H9 (cell line): ENCODE measurements at places on chromosomes 12 and 14.

GRCh38 chr12:116719731-116720528 lies 17.9 kb downstream of the SPRING1 start:
- H3K4me1 ChIP-seq, result peaks cover 3% of the 10 kb centered on the region; the same call in 1 of the 2 replicates
- H3K27ac ChIP-seq, result no peak overlapping the region
- no peak overlapping the region for H3K4me3 ChIP-seq
- H3K27me3 ChIP-seq, result no peaks in the 10 kb centered on the region
- DNase-seq, result no peak

DNA sequence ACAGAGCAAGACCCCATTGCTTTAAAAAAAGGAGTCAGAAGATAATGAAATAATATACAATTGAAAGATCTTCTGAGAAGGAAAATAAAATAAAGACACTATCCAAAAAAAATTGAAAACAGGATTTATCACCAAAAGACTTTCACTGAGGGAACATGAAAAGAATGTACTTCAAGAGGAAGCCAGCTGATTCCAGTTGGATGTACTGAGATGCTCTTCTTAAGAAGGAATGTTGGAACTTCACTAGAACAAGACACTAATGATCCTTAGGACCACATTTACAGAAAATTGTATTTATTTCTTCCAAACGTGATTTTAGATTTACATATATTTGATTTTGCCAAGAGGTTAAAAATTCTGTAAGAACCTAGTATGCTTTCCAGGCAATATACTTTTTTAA lies 65.6 kb upstream of the CNOT2 start:
- H3K36me3 ChIP-seq, result no peaks in the 10 kb centered on the region; the same call in 2 of the 3 replicates
- DNase-seq, result no peak
- no peak overlapping the region for H3K27ac ChIP-seq
- no peaks in the 10 kb centered on the region; the same call in 1 of the 2 replicates for H3K4me1 ChIP-seq
- no peak overlapping the region for H3K4me3 ChIP-seq

DNA sequence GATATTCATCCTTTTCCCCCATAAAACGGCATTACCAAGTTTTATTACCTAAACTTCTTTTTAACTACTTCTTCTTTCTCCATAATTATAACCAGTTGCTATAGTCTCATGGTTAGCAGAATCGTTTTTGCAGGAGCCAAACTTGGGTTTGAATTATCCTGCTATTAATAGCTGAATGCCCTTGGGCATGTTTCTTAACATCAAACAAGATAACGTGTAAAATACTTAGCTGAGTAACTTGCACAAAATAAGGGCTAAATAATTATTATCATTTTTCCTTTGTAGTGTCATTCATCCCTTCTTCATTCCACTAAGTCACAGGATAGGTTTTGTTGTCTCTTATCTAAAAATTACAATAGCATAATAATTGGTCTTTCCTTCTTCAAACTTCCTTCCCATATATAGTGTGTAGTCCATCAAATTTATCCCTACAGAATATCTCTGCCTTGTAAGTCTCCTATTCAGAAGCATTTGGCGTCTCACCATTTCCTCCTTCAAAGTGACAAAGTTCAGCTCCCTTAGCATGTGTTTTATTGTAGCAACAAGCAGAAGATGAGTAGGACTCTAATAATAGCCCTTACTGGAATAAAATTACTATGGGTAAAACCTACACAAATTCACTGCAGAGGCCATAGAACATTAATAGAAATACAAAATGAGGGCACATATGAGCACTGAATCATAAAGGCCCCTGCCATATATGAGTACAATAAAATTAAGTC lies 63.8 kb downstream of the FAR2 start:
- H3K4me1 ChIP-seq, result no peaks in the 10 kb centered on the region
- H3K27me3 ChIP-seq, result no peaks in the 10 kb centered on the region
- H3K36me3 ChIP-seq, result no peaks in the 10 kb centered on the region
- no peak overlapping the region for H3K27ac ChIP-seq

DNA sequence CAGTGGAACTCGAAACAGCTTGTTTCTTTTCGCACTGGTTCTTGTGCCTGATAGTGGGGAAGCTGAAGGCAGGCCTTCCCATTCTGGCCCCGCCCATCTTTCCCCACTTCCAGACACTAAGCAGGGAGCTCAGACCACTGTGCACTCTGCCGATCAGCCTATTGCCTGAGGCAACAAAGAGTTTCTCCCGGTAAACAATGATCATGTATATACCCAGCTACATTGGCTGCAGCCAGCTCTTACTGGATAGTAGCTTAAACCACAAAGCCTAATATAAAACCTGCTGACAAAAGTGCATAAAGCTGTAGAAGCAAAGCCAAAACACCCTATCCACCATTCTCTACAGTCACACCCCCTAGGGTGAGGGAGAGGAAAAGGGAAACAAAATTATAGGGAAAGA lies 24.7 kb upstream of the GLIPR1 start:
- H3K27me3 ChIP-seq, result no peaks in the 10 kb centered on the region
- DNase-seq, result no peak
- H3K4me3 ChIP-seq, result no peak overlapping the region
- H3K4me1 ChIP-seq, result no peaks in the 10 kb centered on the region
- H3K36me3 ChIP-seq, result peaks cover 17% of the 10 kb centered on the region

DNA sequence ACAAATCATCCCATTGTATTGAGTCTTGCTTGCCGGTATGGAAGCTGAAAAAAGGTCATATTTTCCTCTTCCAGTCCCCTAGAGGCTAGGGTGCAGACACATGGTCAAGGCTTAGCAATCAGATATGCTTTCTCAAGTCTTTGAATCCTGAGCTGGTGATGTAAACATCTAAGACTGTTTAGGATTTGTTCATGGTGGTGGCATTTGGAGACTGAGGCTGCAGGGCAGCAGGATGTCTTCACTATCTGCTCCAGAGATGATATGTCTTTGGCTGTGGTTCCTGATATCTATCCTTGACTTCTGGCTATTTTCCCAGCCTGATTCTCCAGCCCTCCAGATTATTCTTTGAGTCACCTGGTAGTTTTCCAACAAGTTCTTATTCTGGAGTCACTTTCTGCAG lies 50.5 kb upstream of the DACT1 start:
- no peaks in the 10 kb centered on the region for H3K27me3 ChIP-seq
- no peak overlapping the region for H3K4me3 ChIP-seq
- H3K36me3 ChIP-seq, result no peaks in the 10 kb centered on the region; the same call in 2 of the 3 replicates
- H3K4me1 ChIP-seq, result no peaks in the 10 kb centered on the region
- H3K27ac ChIP-seq, result no peak overlapping the region
